Activated CD8-positive, alpha-beta memory T cell treated with anti-CD3 and anti-CD28 coated beads for 4 hours (primary cell): ENCODE measurements at places on chromosomes 13 and 19.

- DNase-seq, result no peak
Observed at GRCh38 chr19:31350693-31351055, 1.4 kb upstream of the TSHZ3 start.

DNA sequence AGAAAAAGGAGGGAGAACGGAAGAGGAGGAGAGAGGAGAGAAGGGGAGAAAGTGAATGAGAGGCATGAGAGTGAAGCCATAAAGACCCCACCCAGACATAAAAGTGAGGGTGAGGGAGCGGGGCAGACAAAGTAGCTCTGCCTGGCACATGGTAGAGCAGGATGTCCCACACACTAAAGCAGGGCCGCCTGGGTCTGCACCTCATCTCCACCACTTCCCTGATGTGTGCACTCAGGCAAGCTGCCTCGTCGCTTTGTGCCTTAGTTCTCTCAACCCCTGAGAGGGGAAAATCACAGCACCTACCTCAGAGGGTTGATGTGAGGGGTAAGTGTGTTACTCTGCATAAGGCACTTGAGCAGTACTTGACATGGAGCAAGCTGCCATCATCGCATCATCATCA is 488.1 kb downstream of the COG6 start:
- no peak for DNase-seq

DNA sequence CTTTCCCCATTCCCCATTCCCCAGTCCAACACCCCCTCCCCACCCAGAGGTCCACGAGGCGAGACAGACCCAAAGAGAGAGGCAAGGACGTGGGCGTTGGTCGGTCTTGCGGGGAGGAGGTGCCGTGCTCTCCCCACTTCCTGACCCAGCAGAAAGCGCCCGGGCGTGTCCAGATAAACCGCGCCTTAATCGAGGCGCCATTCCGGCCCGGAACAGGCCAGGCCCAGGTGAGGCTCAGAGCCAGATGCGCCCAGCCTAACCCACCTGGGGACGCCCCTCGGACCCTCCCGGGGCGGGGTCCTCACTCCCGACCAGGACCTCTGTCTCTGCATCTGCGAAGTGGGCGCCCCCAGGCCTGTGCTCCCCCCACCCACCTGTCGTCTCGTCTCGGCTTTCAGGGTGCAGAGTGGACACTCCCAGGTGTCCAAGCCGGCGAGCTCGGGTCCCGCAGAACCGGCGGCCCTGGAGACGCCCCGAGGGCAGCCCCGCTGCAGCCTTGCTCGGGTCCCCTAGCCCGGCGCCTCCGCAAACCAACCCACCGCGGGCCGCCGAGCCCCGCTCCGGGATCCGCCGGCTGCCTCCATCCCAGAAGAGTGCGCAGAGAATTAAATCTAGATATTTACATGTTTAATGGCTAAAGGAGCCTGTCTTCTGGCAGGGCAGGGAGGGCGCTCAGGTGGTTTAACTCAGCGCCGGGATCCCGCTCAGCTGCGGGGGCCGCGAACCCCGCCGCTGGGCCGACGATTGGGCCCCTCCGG is 5.0 kb upstream of the ONECUT3 start:
- no peak for DNase-seq

- no peak for DNase-seq
Observed at GRCh38 chr19:4267101-4267900, 11.8 kb upstream of the SHD start.

DNA sequence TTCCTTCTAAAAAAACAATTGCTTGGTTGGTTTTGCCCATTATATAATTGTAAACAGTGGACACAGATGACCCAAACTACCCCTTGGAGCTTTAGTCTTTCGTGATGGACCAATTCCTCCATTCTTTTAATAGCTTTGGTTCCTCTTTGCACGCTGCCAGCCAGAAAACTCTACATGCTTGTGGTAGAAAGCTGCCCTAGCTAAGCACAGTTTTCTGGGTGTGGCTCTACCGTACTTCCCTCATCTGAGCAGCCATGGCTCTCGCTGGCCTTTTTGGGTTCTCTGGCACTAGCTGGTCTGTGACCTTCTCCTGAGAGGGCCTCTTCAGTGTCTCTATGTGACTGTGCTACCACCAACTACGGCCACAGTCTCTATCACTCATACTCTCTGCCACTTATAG is 29.9 kb upstream of the CEBPA start:
- no peak for DNase-seq

GRCh38 chr13:26784704-26785639 is 24.4 kb upstream of the GPR12 start:
- no peak for DNase-seq

- DNase-seq, result peak; percentile 66
Observed at GRCh38 chr19:29680447-29680846, 15.2 kb downstream of the PLEKHF1 start.

DNA sequence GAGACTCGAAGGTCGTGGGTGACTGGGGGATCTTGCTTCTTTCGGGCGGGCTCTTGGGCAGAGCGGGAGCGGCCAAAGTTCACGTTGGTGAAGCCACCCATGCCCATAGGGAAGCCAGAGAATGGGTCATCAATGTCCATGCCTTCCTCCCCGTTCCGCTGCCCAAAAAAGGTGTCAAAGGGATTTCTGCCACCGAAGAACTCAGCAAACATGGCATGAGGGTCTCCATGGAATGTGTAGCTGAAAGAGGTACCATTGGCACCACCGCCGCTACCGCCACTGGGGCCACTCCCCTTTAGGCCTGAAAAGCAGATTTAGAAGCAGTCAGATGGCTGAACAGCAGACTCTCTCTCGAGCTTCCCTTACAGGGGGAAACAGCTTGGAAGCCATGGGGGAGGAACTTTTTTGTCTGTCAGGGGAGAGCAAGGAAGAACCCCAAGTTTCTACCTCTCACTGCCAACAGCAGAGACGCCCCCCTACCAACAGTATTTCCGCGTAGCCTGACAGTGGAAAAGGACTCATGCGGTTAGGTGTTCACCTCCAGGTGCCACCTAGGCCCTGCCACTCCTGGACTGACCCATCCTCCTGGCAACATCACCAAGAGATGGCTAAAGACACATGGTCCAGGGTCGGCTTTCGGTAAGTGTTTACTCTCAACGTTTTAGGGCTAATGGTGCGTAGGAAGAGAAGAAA is 1.3 kb downstream of the DNAJB1 start:
- no peak for DNase-seq

GRCh38 chr19:39145180-39145953 is 19.8 kb downstream of the PAK4 start:
- DNase-seq, result no peak

- no peak for DNase-seq
Observed at GRCh38 chr13:93967286-93967685, 512.2 kb downstream of the DCT start.

DNA sequence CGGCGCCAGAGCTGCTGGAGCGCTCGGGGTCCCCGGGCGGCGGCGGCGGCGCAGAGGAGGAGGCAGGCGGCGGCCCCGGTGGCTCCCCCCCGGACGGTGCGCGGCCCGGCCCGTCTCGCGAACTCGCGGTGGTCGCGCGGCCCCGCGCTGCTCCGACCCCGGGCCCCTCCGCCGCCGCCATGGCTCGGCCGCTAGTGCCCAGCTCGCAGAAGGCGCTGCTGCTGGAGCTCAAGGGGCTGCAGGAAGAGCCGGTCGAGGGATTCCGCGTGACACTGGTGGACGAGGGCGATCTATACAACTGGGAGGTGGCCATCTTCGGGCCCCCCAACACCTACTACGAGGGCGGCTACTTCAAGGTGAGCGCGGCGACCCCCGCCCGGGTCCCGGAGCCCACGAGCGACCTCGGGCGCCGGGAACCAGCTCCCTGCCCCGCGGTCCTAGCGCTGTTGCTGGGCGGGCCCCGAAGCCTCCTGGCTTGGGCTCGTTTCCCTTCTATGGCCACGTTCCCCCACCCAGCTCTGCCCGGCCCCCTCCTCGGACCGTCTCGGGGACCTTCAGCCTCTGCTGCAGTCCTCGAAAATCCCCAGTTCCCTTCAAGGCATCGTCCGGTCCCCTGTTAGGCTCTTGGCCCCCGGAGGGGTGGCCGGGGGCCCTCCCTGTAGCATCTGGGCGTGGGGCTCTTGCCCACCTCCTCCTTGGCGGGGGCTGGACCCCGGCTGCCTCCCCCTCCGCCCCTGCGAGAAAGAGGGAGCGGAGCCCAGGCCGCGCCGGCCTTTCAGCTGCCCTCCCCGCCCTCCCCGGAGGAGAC is at the start of gene CDC34:
Gene CDC34, plus strand, starts transcription at position 8 of the 808 bp plus-strand sequence. Its CDS starts 172 bp downstream, at position 180.
- no peak for DNase-seq

GRCh38 chr13:39273953-39274738 is 235.9 kb downstream of the NHLRC3 start:
- DNase-seq, result no peak

DNA sequence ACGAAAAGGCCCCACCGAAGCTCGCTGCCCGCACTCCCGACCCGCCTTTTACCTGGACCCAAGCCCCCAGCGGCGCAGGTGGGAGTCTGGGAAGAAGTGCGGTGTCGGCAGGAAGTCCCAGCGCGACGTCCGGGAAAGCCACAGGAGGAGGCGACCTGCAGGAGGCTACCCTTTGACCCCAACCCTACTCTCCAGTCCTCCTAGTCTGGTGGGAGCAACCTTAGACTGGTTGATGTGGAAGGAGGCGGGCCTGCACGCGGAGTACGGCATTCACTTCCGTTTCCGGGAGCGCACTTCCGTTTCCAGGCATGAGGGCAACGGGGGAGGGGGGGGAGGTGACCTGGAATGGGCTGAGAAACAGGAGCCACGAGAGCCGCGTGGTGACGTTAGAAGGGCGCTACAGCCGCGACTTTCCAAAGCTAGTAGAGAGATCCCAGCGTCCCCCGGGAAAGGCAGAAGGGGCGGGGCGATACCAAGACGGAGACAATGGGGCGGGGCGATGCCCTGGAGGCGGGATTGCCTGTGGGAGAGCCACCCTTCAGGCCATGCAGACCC is 28.5 kb downstream of the ZNF266 start:
- DNase-seq, result peak; percentile 16

DNA sequence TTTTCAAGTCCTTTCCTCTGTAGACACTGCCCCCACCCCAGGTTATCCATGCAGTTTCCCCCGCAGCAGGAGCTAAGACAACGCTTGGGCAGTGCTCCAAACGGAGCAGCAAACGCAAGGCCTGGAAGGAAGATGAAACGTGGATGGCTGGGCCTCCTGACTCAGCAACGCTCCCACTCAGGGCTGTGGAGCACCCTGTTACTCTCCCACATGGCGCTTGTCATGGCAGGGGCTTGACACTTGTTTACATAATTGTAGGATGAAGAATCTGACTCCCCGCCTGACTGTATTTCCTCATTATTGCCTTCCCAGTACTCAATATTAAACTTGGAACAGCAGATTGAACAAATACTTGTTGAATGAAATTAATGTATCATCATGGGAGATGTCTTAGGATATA is 799 bp upstream of the C1QTNF9B start:
- no peak for DNase-seq

GRCh38 chr19:48111280-48111679 is 663 bp upstream of the PLA2G4C start:
- no peak for DNase-seq

- no peak for DNase-seq
Observed at GRCh38 chr19:33471111-33471996, 50.2 kb downstream of the PEPD start.

DNA sequence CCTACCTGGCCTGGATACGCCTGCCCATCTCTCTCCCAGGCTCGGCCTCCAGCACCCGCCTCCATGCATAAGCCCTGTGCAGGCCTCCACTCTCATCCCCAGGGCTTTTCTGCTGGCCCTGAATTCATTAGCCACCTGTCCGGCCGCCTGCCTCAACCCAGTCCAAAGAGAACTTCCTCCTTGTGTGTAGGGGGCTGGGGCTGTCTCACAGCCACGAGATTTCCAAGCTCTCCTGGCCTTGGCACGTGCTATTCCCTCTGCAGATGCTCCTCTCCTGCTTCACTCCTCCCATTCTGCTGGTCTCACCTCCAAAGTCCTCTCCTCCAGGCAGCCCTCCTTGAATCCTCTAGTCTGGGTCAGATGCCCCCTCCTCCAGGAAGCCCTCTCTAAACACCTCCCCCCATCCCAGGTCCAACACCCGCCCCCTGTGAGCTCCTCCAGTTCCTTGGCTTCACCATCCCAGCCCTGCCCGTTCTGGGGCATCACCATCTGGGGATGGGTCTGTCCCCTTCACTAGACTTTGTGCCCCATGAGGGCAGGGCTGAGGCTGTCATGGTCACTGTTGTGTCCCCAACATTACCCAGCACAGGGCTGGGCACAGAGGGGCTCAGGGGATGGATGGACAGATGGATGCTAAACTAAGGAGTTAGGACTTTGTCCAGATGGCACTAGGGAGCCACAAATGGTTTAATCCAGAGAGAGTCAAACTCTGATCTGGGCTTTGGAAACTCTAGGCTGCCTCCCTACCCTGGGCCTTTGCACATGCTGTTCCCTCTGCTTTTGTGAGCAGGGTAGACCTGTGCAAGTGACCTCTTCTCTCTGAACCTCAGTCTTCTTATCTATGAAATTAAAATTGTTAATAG is 14.8 kb downstream of the MEIS3 start:
- no peak for DNase-seq

DNA sequence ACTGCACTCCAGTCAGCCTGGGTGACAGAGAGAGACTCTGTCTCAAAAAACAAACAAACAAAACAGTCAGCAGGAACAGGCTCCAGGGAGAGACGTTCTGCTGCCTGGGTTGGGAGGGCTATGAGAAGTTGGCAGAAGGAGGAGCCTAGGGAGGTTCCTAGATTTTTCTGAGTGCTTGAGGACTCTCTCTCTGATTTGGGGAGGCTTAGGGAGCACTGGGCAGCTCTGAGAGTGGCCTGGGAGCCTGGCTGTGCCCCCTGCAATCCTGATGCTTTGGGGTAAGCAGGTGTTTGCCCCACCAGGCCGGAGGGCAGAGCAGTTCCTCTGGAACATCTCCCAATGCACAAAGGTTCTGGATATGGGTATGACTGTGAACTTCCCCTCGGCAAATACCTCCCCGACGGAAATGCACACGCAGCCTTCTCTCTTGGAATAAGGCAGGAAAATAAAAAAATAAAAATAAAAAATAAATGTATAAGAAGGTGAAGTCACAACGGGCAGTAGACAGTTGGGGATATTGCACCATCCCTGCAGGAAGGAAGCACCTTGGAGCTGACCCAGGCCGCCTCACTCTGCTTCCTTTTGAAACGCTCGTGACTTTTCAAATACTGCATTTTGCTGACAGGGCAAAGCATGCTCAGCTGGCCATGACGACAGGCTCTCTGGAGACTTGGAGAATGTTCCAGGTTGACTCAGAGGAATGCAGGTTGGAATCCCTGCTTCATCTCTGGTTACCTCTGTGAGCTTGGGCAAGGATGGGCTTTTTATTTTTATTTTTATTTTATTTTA is 26.5 kb upstream of the HOMER3 start:
- DNase-seq, result no peak

DNA sequence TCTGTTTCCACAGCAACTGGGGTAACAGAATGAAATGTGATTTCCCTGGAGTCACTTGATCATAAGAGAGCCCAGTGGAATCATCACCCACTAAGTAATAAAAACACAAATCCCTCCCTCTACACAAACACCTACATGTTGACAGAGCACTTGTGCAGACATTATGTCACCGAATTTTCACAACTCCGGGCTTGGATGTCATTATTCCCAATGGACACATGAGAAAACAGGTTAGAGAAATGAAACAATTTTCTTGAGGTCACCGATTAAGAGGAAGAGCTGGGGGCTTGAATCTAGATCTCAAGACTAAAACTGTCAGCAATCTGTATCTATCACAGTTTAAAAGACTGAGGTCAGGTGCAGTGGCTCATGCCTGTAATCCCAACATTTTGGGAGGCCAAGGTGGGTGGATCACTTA is 3.1 kb downstream of the XRCC1 start:
- DNase-seq, result no peak
